ENCODE measurements at places on chromosomes 6 and 20.
A peak's percentile ranks its signal among the peaks of the same experiment; 100 is the strongest.

GRCh38 chr20:54347166-54347833, 128.1 kb upstream of the DOK5 start:
- no peak for DNase-seq

DNA sequence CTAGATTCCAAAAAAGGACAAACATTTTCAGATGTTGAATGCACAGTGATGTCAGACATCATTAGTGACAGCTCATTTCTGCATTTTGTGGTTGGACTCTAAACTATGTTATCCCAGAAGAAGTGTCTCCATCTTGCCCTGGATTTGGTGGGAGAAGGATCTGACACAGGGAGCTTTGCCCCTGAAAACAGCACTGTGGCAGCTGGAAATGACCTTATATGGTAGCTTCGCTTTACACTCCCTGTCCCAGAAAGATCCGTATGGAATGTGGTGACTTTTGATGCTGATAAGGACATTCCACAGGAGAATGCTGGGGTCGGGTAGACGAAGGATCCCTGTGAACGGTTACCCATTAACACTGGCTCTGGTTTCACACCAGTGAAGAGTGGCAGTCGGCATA, 87.2 kb upstream of the EDN1 start:
- DNase-seq = peak; percentile 44

DNA sequence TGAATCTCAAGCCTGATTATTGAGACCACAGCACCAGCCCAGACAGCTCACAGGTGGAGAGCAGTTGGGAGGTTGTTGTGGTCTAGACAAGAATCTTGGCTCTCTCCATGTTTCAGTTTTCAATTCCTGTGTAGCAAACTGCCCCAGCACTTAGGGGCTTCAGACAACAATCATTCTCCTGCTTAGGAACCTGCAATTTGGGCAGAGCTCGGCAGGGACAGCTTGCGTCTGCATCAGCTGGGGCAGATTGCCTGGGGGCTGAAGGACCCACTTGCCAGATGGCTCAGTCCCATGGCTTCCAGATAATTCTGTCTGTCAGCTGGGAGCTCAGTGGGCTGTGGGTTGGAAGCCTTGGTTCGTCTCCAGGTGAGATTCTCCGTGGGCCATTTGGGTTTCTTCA, 6.9 kb downstream of the TGM6 start:
- DNase-seq = no peak

- DNase-seq = peak; percentile 93
These were observed 15.7 kb downstream of the ATP9A start for GRCh38 chr20:51752343-51752951.

DNA sequence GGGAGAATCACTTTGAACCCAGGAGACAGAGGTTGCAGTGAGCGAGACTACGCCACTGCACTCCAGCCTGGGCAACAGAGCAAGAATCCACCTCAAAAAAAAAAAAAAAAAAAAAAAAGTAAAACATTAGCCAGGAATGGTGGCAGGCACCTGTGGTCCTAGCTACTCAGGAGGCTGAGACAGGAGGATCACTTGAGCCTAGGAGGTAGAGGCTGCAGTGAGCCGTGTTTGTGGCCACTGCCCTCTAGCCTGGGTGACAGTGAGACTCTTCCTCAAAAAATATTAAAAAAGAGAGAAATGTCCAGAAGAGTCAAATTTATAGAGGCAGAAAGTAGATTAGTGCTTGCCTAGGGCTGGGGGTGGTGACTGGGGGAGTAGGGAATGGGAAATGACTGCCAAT, 6.8 kb upstream of the PIGU start:
- DNase-seq = no peak

GRCh38 chr6:41576667-41577066, 30.5 kb downstream of the FOXP4 start:
- no peak for DNase-seq

- no peak for DNase-seq
These were observed 97.2 kb upstream of the RIN2 start for GRCh38 chr20:19660808-19661378.
